ENCODE measurements at places on chromosomes 7 and 10.

- DNase-seq: no peak
These were observed 31.6 kb upstream of the CTBP2 start for GRCh38 chr10:125192005-125192404.

- peak; percentile 8 for DNase-seq
These were observed 1.9 kb downstream of the ACSL5 start for GRCh38 chr10:112375721-112376395.

GRCh38 chr7:47525066-47525623 lies 56.8 kb downstream of the TNS3 start:
- DNase-seq: no peak

DNA sequence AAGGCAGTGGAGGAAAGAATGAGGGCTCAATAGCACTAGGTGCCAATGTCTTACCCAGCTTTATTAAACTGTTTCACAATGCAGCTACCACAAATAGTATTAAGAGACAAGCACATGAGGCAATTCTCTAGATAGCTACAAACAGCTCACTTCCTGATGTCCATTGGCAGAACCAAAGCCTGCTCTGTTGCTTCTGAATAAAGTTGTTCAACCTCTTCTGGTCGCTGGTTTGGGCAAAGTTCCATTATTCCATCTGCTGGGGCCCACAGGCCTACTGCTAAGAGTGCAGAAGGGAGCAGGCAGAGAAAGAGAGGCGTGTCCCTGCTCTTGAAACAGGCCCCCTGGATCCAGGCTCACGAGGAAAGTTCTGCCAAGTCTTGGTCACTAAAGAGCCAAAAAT lies 173.9 kb downstream of the ZNF438 start:
- no peak for DNase-seq

DNA sequence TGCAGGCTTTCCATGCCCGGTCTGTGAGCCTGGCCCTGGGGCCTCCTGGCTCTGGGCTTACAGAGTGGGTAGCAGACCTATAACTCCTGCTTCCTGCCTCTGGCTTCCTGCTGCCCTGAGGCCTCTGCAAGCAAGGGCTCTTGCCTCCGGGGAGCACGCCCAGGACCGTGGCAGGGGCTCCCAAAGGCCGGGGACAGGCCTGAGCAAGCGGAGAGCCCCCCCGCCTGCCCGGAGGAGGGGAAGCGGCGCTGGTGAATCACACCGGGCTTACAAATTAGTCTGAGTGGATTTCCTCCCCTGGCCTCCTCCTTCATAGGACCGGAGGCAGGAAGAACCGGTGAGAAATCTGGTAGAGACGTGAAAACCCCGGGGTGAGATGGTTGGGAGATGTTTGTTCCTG lies 1.5 kb upstream of the MYL10 start:
- DNase-seq: no peak

DNA sequence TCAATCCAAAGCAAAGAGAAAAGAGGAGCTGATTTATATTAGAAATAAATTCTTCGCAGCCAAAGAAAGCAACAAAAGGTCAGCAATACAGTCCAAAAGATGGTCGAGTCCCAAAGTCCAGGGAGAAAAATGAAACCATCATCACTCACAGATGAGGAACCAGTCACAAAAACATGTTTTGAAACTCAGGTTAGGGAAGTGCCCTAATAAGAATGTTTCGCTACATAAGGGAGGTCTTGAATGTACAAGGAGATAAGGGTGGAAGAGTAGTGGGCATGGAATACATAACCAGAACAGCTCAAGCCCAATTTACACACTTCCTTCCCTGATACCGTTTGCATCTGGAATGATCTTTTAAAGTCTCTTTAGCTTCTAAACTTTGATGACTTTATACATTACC lies 53.6 kb downstream of the VPS41 start:
- no peak for DNase-seq

GRCh38 chr10:124205432-124205831 lies 112.0 kb upstream of the CHST15 start:
- no peak for DNase-seq

GRCh38 chr10:33123680-33124079 lies 165.7 kb upstream of the ITGB1 start:
- DNase-seq: no peak
